ENCODE measurements at places on chromosomes 3 and 15. TPM values are rescaled to one million over a fixed set of nuclear protein-coding genes. Genes with fewer than 3 reads are reported as not detected.
A peak's percentile ranks its signal among the peaks of the same experiment; 100 is the strongest.

Gene ZIC1
- total RNA-seq = not detected

Gene LSMEM2
- total RNA-seq = 0.38 TPM

Gene KCNAB1
- 5.6 TPM for total RNA-seq

Gene PFN2
- total RNA-seq = 187 TPM

Gene CCK
- total RNA-seq = not detected

Gene ASB14
- not detected for total RNA-seq

Gene ITIH1
- total RNA-seq = not detected

Gene RFT1
- 28.3 TPM for total RNA-seq

DNA sequence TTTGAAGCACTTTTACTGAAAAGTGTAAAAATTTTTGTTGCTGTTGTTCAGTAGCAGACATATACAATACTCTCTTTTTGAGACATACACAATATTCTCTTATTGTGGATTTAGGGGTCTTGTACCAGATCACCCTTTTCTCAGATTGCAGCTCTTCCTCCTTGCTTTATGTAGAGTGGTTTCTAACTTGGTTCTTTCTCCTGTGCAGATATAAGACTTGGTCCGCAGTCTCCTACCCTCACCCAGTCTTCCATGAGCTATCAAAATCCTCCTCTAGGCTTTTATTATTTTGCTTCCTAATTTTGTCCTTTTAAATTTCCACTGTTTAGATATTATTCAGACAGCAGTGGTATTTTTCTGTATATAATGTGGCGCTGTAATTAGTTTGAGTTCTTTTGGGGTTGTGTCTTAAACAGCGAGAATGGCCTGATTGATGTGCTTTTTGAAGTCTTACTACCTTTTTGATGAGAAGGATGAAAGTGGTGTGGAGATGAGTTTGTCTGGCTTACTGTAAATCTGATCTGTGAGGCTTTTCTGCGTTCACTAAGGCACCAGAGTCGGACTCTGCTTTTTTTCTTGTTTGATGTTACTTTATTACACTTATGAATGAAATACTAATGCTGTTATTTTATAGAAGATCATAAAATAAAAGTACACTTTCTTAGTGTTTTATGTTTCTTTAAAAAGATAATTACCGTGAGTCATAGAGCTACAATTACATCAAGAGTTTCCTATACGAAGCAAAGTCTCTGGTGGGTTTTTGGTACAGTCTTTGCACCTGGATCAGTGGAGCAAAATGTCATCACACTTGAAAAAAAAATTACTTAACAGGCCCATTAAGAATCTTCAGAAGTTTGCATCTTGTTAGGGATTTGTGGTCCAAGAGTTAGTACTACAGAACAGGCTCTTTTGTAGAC lies 27.8 kb downstream of the FNDC3B start:
- peaks cover 18% of the 10 kb centered on the region for H3K36me3 ChIP-seq
- peak overlapping the region; percentile 74 for H3K27ac ChIP-seq
- H3K27me3 ChIP-seq = no peaks in the 10 kb centered on the region
- H3K4me1 ChIP-seq = peaks cover 55% of the 10 kb centered on the region

- no peak for DNase-seq
- no peak overlapping the region for H3K27ac ChIP-seq
- no peak overlapping the region for H3K4me3 ChIP-seq
- no peaks in the 10 kb centered on the region for H3K27me3 ChIP-seq
These were observed 93.7 kb upstream of the IMPG2 start for GRCh38 chr3:101414121-101414520.

GRCh38 chr15:46409841-46410301 lies 775.0 kb downstream of the SQOR start:
- H3K27ac ChIP-seq = no peak overlapping the region
- H3K27me3 ChIP-seq = no peaks in the 10 kb centered on the region
- DNase-seq = no peak
- H3K4me3 ChIP-seq = no peak overlapping the region
- H3K36me3 ChIP-seq = no peaks in the 10 kb centered on the region

GRCh38 chr15:70264014-70264582 lies 166.4 kb upstream of the TLE3 start:
- H3K27me3 ChIP-seq = peaks cover 8% of the 10 kb centered on the region
- H3K4me1 ChIP-seq = peaks cover 68% of the 10 kb centered on the region
- peak overlapping the region; percentile 53 for H3K27ac ChIP-seq
- H3K4me3 ChIP-seq = no peak overlapping the region
- DNase-seq = no peak

- H3K36me3 ChIP-seq = no peaks in the 10 kb centered on the region
- no peaks in the 10 kb centered on the region for H3K27me3 ChIP-seq
- no peak overlapping the region for H3K4me3 ChIP-seq
- DNase-seq = no peak
- peaks cover 2% of the 10 kb centered on the region for H3K4me1 ChIP-seq
These were observed 130.3 kb upstream of the TMC3 start for GRCh38 chr15:81504170-81504905.

DNA sequence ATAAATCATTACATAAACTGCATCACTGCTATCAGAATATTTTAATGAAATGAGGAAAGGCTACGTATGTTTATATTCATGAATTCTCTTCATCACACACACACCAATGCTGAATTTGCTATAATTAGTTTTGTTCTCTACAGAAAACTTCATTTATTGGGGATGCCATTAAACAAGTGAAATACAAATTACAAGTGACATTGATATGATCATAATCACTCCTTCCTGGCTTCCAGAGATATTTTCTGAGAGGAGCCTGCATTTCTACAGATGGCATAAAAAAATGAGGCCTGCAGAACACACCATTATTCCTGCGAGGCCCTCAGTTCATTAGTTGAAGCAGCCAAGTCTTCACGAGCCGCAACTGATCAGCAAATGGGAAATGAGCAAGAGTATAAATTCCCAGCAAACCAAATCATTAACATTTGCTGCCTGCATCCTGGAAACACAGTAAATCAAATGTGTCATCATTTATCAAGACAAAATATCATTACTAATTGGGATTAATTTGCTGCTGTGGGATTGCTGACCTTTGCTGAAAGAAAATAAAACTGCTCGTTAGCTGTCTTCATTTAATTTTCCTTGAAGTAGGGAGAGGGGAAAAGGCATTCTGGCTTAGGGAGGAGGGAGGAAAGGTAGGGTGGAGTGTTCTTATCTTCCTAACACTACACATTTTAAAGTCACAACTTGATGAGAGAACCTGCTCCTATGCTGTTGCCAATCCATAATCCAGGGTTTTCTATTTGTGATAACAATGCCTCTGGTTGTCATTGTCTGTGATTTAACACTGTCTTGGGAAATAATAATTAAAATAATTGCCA lies 921.9 kb downstream of the SQOR start:
- H3K4me3 ChIP-seq = no peak overlapping the region
- no peak overlapping the region for H3K27ac ChIP-seq
- no peaks in the 10 kb centered on the region for H3K36me3 ChIP-seq

- DNase-seq = no peak
- H3K4me1 ChIP-seq = peaks cover 12% of the 10 kb centered on the region
- H3K36me3 ChIP-seq = no peaks in the 10 kb centered on the region
These were observed 38.8 kb upstream of the MLF1 start for GRCh38 chr3:158532099-158532734.

DNA sequence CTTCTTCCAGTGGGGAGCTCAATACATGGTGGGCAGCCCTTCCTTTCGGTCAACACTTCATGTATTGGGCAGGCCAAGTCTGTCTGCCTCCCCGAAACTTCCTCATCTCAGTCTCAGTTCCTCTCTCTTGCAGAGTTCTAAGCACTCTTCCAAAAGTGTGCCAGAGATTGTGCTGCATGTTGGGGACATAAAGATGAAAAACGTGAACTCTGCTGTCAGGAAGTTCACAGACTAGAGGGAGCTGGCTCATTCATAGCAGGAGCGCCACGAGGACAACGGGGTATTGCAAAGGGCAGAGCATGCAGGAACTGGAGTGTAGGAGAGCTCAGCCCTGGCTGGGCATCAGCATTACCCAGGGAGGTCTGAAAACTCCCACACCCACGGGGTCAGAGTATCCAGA lies 15.3 kb upstream of the EPHB3 start:
- H3K36me3 ChIP-seq = no peaks in the 10 kb centered on the region
- no peak overlapping the region for H3K4me3 ChIP-seq
- no peak overlapping the region for H3K27ac ChIP-seq
- DNase-seq = no peak

DNA sequence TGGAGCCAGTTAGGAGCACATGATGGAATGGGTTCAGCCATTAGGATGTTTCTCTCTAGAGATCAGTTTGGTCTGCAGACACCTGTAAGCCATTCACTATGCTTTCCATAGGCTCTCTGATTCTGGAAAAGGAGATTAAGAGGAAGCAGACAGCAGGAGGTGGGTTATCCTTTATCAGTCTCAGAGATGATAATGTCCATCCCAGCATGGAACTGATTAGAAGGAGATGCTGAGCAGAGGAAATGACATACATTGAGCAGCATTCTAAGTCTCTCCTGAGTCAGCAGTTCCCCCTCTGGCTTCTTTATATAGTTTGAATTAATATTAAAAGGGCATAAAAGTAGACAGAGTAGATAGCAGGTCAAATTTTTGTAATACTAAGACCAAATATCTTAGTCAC lies 591.1 kb downstream of the GBE1 start:
- no peak for DNase-seq
- H3K27ac ChIP-seq = no peak overlapping the region
- H3K4me1 ChIP-seq = no peaks in the 10 kb centered on the region
- H3K27me3 ChIP-seq = no peaks in the 10 kb centered on the region

DNA sequence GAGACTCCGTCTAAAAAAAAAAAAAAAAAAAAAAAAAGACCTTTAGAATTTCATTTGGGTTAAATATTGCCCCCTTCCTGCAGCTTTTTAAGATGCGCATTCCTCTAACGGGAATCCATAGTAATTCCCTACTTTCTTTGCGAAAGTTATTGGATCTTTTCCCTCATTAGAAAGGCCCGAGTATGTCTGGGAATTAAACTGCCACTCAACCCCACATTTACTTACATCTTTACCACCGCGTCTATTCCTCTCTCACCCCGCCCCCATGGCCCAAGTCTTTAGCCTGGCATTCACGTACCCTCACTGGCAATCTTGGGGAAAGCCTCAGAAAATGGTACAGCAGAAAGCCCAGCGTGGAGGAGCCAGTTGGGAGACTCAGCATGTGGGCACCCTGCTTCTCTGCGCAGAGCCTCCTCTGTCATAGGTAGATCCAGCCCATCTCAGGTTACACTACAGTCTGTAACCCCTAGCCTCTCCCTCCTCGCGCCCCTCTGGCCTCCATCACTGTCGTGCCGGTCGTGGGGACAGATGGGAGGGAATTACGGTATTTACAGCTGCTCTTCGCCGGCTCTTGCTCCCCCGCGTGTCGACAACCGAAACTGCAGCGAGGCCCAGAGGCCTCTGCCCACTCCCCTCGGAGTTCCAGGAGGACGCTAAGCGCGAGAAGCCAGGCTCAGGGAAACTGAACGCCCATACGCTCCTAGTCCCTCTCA lies 6.4 kb upstream of the ANKDD1A start:
- peak overlapping the region; percentile 64 for H3K4me3 ChIP-seq
- peaks cover 4% of the 10 kb centered on the region for H3K27me3 ChIP-seq
- H3K36me3 ChIP-seq = peaks cover 8% of the 10 kb centered on the region
- peaks cover 15% of the 10 kb centered on the region for H3K4me1 ChIP-seq
- peak; percentile 67 for DNase-seq

GRCh38 chr3:153180860-153181372 lies 18.9 kb downstream of the RAP2B start:
- no peak overlapping the region for H3K27ac ChIP-seq
- no peaks in the 10 kb centered on the region for H3K27me3 ChIP-seq
- peaks cover 2% of the 10 kb centered on the region for H3K36me3 ChIP-seq
- H3K4me1 ChIP-seq = no peaks in the 10 kb centered on the region

DNA sequence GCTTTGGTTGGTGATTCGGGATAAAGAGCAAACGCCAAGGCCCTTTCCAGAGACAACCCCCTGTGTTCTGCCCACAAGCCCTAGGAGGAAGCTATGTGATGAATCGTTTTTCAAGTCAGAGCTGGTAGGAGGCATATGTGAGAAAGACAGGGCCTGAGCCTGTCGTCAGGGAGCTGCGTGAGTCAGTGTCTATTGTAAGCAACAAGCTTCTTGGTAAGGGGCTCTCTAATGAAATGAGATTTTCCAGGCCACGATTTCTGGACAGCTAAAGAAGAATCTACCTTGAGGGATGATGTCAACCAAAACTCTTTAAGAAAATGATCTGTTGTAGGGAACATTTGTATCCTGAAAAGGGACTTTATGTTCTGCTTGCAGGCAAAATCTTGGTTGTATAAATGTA lies 318.9 kb upstream of the IL12A start:
- peaks cover 45% of the 10 kb centered on the region for H3K4me1 ChIP-seq
- H3K36me3 ChIP-seq = no peaks in the 10 kb centered on the region
- H3K4me3 ChIP-seq = no peak overlapping the region
- peak overlapping the region; percentile 92 for H3K27ac ChIP-seq

DNA sequence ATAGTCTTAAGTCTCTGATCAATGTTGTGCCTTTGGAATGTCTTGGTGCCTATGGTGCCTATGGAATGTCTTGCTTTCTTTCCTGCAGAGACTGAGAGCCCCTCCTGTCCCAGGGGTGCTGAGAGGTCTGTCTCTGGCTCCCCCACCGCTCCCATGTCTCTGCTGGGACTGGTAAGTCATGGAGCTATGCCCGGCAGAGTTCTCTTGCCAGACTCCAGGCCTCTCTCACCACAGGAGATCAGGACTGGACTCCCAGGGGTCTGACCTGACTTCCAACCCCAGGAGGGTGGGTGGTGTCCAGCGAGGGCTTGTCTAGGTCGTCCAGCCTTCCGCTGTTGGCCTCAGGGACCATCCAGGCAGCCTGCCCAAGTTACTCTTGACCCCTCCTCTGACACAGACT lies 14.0 kb upstream of the CYP11A1 start:
- DNase-seq = no peak
- peaks cover 25% of the 10 kb centered on the region for H3K4me1 ChIP-seq
- no peaks in the 10 kb centered on the region for H3K36me3 ChIP-seq
- H3K27ac ChIP-seq = no peak overlapping the region

GRCh38 chr3:45280971-45281370 lies 54.9 kb upstream of the TMEM158 start:
- H3K27me3 ChIP-seq = peaks cover 19% of the 10 kb centered on the region
- H3K27ac ChIP-seq = no peak overlapping the region
- no peaks in the 10 kb centered on the region for H3K4me1 ChIP-seq
- no peak for DNase-seq
- H3K36me3 ChIP-seq = no peaks in the 10 kb centered on the region
- H3K4me3 ChIP-seq = no peak overlapping the region

- H3K27ac ChIP-seq = no peak overlapping the region
- H3K36me3 ChIP-seq = no peaks in the 10 kb centered on the region
- no peak for DNase-seq
- H3K4me1 ChIP-seq = peaks cover 17% of the 10 kb centered on the region
- no peaks in the 10 kb centered on the region for H3K27me3 ChIP-seq
These were observed 17.3 kb upstream of the ATG7 start for GRCh38 chr3:11254876-11255275.

All from mesothelial cell of epicardium (in vitro differentiated cells).